AG20443 (cell line): ENCODE measurements at places on chromosomes 2 and 18.

DNA sequence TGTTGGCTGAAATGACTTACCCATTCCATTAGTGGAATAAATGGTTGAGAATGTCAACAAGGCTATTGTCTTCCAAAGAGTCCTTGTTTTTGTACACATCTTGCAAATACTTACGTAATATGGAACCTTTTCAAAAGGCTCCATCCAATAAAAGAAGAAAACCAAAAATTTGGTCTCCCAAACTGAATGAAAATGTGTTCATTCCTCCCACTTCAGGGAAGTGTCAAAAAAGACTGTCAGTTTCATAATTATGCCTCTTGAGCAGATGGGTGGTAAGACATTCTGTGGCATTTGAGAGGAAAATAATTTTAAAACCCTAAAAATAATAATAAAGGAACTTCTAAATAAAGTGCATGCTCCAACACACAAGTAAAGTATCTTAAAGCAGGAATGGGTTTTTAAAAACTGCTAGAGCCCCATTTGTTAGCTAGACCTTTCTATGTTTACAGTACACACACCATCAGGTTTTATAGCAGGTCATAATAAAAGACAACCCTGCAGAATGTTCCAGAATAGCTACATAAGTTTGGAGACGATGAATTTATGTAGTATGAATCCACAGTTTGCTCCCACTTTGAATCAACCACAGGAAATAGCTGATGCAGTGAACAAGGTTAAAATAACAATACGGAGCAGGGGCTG is 843.7 kb downstream of the LRRTM4 start:
- DNase-seq = no peak

DNA sequence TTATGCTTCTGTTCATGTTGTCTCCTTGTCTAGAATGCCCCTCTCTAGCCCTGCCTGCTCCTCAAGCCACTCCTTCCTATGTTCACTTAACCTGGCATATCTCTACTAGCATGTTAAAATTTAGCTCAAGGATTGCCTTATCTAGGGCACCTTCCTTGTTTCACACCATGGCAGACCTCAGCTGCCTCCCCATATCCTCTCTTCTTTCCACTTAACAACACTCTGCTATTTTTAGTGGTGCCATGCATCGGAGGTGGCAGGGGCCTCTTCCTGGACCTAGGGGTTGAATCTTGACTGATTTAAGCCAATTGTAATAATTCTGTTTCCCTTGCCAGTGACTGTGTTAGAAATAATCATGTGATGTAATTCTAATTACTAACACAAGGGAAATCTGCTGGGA is 36.9 kb upstream of the FAM98A start:
- DNase-seq = no peak

DNA sequence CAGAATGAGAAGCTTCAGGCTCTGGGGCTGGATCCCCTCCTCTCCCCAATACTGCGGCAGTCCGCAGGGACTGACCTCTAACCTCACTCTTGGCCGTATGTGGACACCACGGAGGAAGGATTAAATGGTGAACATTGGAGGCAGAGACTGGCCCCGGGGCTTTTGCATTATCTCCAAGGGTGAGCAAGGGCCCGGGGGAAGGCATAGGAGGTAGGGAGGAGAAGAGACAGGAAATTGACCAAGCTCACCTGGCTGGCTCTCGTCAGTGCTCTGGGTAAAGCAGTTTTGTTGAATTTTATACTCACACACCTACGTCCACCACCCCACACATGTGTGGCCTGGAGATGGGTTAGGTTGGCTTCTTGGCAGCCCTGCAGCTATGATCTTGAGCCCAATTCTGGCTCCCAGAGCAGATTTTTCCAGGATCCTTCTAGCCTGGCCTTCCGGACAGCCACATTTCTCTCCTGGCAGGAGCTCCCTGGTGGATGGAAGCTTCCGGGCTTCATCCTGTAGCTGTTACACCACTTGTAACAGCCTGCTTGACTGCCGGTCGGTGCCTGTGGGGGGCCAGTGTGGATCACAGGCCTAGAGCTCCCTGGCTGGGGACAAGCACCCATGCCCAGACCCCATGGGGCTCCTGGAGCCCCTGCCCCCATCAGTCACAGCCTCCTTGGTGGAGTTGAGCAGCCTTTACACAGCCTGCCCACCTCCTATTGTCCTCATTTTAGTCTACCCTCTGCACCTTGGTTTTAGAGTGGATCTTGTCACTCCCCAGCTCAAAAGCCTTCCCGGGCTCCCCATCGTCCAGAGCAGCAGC is 7.6 kb downstream of the ITM2C start:
- no peak for DNase-seq

DNA sequence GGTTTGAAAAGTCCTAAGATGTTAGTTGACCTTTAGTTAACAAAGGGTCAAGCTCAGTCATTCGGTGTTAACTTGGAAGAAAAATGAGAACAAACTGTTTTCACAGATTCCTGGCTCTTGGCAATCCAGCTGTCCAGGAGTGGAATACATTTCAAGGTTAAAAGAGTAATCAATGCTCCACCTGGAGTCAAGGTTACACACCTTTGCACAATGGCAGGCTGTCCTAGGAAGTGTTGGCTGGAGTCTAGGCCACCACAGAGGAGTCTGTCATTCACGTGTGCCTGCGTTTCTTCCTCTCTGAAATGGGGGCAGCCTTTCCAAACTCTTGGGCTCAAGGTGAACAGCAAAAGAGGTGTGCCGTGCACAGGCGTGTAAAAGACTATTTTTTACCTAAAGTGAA is 6.3 kb upstream of the ID2 start:
- DNase-seq = no peak

GRCh38 chr2:112646102-112646719 is 472 bp downstream of the SLC20A1 start:
- DNase-seq = peak; percentile 71

DNA sequence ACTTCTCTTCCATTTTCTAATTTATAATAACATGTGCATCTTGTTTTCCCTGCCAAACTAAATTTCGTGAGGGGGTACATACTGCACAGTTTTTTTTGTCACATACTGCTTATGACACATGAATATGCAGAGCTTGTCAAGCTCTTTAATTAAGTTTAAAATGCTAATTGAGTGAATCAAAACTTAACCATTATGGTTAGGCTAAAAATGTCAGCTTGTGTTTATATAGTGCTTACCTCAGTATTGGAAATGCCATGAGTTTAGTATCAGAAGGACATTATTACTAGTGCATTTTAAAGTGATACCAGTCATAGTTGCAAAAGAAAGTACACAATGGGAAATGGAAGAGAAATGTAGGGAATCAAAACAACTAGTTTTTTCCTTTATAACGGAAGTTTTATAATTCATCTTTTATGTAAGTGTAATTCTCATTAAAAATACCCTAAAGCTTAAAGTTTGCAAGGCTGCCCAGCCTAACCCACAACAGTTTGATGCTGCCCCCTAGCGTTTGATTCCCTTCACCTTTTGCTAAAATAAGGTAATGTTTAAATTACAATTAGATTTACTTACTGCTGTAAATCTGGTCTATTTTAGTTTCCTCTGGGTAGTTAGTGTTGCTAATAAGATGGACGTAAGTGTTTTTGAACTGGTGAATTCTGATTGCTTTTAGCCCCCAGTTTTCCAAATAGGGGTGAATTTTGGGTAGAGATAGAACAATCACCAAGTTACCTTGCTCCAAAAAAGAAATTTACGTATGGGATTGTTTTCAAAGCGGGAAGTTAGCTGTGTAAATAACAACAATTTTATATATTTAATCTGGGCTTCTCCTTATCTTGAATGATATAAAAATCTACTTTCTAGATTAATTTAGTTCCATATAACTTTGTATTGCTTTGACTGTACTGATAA is 3.2 kb downstream of the SLC39A10 start:
- peak; percentile 42 for DNase-seq

DNA sequence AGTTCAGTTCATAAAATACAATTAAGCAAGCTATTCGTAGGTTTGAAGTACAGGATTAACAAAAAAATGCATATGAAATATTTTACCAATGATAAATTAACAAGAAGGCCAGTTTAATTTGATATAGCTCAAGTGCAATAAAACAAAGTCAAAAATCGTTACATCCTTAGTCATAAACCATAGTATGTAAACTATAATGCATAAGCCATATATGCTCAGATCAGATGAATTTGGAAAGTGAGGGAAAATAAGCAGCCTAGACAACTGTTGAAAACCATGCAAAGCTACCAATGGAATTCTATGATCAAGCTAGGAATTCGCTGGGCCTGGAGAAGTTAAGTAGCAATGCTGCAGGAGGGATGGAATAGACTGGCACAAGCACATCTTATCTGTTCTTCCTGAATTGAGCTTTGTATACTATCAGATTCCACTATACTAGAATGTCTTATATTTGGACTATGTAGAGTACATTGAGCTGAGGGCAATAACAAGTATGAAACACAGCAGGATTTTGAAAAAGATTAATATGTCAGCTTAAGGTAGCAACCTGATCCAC is 682.0 kb downstream of the IRS1 start:
- no peak for DNase-seq

- DNase-seq = no peak
These were observed 3.0 kb downstream of the ARMC9 start for GRCh38 chr2:231201475-231201814.

- no peak for DNase-seq
These were observed 61.4 kb downstream of the MTCL1 start for GRCh38 chr18:8766559-8767293.

DNA sequence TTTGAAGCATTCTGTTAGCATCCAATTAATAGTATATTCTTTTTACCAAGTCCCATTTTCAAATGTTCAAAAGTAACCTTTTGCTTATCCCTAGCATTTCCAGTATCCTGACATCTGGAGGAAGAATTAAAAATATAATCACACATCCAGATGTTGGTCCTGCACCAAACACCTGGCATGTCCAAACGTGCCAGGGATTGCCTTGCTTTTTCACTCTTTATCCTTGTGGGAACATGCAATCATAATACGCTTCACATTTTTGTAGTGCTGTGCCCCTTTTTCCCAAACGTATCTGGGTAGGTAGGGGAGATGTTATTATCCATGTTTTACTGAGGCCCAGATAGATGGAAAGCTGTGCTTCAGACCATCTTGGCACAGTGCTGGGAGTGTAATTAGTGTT is 133.0 kb downstream of the TPGS2 start:
- no peak for DNase-seq

DNA sequence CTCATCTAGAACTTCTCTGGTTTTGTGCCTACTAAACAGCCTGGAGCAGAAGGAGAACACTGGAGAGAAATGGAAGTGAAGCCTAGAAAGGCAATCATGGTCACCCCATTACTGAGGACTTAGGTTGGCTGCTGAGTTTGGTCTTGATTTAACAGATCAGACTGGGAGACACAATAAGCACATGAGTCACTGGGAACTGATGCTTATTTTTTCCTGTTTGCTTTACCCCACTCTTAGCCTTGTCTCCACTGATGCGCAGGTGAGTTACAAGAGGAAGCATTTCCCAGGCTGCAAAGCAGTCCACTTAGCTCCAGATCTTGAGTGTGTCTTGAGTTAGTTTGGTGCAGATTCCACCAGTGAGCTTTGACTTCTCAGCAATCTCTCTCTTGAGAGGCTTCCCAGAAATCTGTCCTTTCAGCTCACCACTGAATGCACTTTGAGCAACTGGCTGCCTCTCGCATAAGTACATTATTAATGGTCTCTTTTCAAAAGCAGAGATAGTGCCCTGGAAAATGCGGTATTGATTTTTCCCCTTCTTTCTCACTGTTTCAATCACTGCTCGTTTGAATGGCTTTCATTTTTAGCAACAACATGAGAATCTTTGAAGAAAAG is 390.2 kb upstream of the SETBP1 start:
- no peak for DNase-seq

GRCh38 chr2:10185046-10185445 is 62.5 kb downstream of the RRM2 start:
- peak; percentile 55 for DNase-seq

GRCh38 chr2:220166616-220167015 is 539.2 kb downstream of the SLC4A3 start:
- no peak for DNase-seq

DNA sequence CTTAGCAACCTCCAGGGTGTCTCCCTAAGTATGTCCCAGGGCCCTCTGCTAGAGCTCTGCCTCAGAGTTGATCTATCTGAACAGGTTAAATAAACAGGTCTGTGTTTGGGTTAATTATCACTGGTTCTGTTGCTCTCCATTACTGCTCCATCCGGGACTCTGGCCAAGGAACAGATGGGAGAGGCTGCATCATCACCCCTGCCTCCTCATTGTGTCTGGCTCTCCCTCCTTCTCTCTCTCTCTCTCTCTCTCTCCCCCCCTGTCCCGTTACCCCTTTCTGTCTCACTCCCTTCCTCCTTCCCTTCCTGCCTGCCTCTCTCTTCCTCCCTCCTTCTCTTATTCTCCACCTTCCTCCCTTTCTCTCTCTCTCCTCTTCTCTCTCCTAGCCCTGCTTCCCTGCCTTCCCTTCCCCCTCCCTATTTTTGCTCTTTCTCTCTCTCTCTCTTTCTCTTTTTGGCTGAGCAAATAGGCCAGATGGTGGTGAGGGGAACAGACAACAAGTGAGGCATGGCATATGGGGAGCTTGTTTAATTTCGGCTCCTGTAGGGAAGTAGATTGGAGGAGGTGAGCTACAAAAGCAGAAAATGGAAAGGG is 62.1 kb downstream of the SETBP1 start:
- DNase-seq = peak; percentile 76

GRCh38 chr18:54238173-54238936 is 13.9 kb upstream of the MBD2 start:
- no peak for DNase-seq

DNA sequence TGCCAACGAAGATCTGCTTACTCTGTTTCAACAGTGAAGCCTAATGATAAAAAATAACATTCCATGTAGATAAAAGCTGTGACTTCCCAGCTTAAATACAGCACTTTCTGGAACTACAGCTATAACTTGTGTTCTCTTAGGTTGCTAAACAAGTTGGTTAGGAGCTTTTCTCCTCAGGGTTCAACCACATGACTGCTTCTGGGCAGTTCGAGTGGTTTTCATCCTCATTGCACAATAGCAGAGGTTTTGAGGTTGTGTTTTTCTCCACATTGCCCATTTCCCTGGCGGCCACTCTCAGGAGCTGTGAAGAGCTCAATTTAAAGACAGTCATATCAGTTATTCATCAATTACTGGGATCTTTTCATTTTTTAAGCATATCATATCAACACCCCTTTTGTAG is 102.2 kb upstream of the CYP1B1 start:
- DNase-seq = no peak

- no peak for DNase-seq
These were observed 31.7 kb downstream of the UBE2F start for GRCh38 chr2:237998530-237998929.

DNA sequence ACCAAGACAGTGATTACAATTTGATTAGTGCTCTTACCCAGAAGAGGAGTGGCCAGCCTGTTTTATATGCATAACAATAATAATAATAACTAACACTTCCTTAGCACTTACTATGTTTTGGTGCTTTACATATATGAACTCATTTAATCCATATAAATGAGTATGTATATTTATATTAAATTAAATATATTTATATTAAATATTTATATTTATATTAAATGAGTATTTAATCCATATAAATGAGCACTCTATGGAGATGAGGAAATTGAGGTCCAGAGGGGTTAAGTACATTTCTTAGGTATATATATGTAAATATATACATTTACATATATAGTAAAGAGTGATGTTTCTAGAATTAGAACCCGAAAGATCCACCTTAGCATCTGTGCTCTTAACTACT is 673.9 kb upstream of the ACVR2A start:
- no peak for DNase-seq

- DNase-seq = peak; percentile 67
These were observed 57.7 kb downstream of the ODC1 start for GRCh38 chr2:10390369-10390801.
